ENCODE measurements at places on chromosomes 11 and 22. TPM values are rescaled to one million over a fixed set of nuclear protein-coding genes. Genes with fewer than 3 reads are reported as not detected.

DNA sequence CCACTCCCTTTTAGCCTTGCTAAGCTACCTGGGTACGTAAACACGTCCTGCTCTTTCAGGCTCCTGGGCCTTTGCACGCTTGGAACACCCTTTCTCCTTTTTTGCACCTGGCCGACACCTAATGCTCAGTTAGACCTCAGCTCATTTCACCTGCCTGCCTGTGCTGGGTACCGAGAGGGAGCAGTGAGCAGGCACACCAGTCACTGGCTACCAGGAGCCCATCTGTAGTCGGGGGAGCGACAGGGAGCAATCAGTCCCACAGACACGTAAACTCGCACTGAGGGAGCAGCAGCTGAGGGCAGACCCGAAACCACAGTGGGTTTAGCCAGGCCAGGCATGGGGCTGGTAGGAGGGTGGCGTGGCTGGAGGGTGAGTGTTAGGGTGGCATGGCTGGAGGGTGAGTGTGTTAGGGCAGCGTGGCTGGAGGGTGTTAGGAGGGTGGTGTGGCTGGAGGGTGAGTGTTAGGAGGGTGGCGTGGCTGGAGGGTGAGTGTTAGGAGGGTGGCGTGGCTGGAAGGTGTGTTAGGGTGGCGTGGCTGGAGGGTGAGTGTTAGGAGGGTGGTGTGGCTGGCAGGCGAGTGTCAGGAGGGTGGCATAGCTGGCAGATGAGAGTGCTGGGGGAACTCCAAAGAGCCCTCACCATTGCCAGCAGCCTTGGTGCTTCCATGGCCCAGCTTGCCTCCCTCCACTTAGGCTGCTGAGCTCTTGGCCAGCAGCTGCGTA lies 6.4 kb upstream of the GTSE1 start:
- DNase-seq = no peak

DNA sequence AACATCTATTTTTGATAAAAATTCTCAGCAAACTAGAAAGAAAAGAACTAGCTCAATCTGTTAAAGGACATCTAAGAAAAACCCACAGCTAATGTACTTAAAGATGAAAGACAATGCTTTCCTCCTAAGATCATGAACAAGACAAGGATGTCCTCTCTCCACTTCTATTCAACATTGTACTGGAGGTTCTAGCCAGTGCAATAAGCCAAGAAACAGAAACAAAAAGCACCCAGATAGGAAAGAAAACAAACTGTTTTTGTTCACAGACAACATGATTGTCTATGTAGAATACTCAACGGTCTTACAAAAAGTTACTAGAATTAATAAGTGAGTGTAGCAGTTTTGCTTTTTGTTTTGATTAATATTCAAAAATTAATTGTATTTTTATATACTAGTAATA lies 7.8 kb downstream of the CD3D start:
- no peak for DNase-seq

- DNase-seq = no peak
Measured at GRCh38 chr11:69199583-69200315, 44.0 kb downstream of the SMIM38 start.

DNA sequence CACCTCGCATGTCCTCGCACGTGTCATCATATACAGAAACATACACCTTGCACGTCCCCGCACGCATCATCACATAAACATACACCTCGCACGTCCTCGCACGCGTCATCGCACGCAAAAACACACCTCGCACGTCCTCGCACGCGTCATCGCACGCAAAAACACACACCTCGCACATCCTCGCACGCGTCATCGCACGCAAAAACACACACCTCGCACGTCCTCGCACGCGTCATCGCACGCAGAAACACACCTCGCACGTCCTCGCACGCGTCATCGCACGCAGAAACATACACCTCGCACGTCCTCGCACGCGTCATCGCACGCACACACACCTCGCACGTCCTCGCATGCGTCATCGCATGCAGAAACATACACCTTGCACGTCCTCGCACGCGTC lies 16.7 kb downstream of the IGSF9B start:
- DNase-seq = no peak

DNA sequence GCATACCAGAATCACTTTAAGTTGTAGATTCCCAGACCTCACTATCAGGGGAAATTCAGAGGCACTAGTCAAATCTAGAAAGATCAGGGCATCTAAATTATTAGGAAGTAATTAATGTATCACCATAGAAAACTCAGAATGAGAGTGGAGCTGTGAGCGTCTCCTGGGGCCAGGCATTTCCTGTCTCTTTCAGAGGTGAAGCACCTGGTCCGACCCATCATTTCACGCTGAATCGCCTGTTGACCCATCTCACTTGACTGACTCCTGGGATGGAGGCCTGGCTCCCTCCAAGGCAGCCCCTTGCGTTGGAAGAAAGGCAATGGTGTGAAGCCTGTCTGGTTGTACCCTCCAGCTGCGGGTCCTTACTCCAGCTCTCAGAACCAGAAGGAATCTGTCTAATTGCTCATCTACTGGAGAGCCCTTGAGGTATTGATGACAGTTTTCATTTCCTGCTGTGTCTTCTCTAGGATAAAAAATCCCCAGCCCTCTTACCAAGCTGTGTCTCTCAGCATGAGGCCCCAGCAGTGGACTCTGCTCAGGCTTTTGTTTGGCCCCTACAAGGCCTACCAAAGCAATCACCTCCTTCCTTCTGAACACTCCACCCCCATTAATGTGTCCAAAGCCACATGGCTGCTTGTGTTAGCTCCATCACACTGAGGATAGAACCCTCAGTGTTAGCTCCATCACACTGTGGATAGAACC lies 93.2 kb upstream of the SYT13 start:
- DNase-seq = no peak

DNA sequence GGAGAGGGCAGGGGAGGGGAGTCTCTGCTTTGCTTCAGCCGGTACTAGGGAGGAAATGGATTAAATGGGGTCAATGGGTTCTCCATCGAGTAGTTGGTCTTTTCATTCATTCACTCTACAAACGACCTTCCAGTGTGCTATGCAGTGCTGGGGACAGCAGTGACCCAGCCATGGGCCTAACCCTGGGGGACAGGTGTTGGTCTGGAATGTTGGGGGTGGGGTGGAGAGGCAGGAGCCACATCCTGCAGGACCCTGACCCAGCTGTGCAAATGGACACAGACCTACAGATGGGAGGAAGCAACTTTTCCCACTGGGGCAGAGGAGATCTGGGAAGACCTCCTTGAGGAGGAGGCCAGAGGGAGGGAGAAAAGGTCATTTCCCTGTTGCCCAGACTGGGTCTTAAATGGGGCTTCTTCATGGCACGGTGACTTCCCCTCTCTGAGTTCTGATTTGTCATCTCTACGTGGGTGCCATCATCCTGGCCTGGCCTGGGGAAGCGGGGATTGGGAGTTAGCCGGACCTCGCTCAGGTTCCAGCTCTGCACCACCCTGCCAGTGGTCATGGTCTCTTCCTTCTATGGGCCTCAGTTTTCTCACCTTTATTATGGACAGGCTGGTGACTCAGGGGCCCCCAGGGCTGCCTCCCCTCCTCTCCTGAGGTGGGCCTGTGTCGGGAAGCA lies 2.0 kb downstream of the CYTH4 start:
- no peak for DNase-seq

GRCh38 chr11:96481204-96481603 lies 91.4 kb downstream of the JRKL start:
- no peak for DNase-seq

The ASCL3 gene
- total RNA-seq = not detected

The IFITM1 gene
- total RNA-seq = 2.2 TPM

The MRGPRG gene
- total RNA-seq = not detected

The CLP1 gene
- 11.0 TPM for total RNA-seq

The TMEM218 gene
- total RNA-seq = 32.2 TPM
